Lung (tissue), 17 donors: ENCODE measurements at places on chromosomes 16 and 17. TPM values are rescaled to one million over a fixed set of nuclear protein-coding genes. Genes with fewer than 3 reads are reported as not detected.

GLP2R gene
- total RNA-seq: 1.6 TPM

- no peak for DNase-seq
- no peaks in the 10 kb centered on the region for H3K4me1 ChIP-seq
- H3K27ac ChIP-seq: no peak overlapping the region
- no peak overlapping the region for H3K4me3 ChIP-seq
These were observed 251.9 kb downstream of the PARN start for GRCh38 chr16:14378131-14378551.

OR1F1 gene
- total RNA-seq: not detected

DNA sequence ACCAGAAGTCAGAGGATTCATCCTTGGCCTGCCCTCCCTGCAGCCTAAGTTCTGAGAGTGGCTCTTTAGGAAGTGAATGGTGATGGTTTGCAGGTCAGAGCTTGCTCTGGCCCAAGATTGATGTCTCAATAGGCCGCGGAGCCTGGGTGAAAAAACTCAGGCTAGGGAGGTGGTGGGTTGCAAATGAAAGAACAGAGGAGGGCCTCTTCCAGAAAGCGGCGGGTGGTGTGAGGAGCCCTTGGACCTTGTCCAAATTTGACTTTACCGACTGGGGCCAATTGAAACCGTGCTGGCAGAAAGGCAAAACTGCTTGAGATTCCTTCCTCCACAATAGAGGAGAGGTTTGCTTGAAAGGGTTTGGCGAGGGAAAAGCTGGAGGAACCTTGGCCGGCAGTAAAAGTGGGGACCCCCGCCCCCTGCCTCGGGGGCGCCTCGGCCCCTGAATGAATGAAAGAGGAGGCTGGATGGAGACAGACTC lies 331.3 kb downstream of the SEC14L1 start:
- no peaks in the 10 kb centered on the region for H3K27me3 ChIP-seq
- peak overlapping the region; percentile 43 for H3K27ac ChIP-seq
- H3K4me1 ChIP-seq: peaks cover 50% of the 10 kb centered on the region
- no peak overlapping the region for H3K4me3 ChIP-seq
- DNase-seq: peak; percentile 94
- no peaks in the 10 kb centered on the region for H3K36me3 ChIP-seq

MSLN gene
- total RNA-seq: 155 TPM

DNA sequence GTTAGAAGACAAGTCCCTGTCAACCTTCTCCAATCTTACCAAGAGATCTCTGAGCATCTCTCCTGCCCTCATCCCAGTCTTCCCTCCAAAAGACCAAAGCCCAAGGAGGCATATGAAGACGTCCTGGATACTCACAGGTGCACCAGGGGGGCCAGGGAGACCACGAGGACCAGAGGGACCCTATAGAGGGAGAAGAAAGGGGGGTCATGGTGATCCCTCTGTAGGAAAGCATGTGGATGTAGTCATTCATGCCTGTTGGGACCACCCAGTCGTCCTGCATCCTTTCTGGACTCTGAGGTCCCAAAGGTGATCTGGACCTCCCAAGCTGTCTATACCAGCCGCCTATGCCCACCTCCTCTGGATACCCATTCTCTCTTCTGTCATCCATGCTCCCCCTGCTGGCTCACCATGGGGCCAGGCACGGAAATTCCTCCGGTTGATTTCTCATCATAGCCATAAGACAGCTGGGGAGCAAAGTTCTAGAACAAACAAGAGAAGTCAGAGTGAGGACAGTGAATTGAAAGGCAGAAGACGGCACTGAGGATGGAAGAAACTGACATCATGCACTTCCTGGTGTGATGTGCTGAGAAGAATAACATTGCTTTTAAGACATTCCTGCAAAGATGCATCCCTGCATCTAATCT lies 3.3 kb downstream of the COL1A1 start:
- peak; percentile 60 for DNase-seq
- peaks cover 56% of the 10 kb centered on the region for H3K36me3 ChIP-seq
- H3K4me3 ChIP-seq: no peak overlapping the region
- H3K27ac ChIP-seq: no peak overlapping the region
- peaks cover 16% of the 10 kb centered on the region for H3K4me1 ChIP-seq
- H3K27me3 ChIP-seq: no peaks in the 10 kb centered on the region

RPL26 gene
- 2,549 TPM for total RNA-seq

GAS2L2 gene
- total RNA-seq: 11.5 TPM

GRCh38 chr17:78572239-78573205 lies 4.7 kb downstream of the DNAH17 start:
- no peaks in the 10 kb centered on the region for H3K4me1 ChIP-seq
- H3K27ac ChIP-seq: no peak overlapping the region
- DNase-seq: no peak
- H3K36me3 ChIP-seq: no peaks in the 10 kb centered on the region
- no peak overlapping the region for H3K4me3 ChIP-seq

GRCh38 chr16:71769222-71769621 lies 39.4 kb downstream of the AP1G1 start:
- no peaks in the 10 kb centered on the region for H3K4me1 ChIP-seq
- no peak overlapping the region for H3K4me3 ChIP-seq

DNA sequence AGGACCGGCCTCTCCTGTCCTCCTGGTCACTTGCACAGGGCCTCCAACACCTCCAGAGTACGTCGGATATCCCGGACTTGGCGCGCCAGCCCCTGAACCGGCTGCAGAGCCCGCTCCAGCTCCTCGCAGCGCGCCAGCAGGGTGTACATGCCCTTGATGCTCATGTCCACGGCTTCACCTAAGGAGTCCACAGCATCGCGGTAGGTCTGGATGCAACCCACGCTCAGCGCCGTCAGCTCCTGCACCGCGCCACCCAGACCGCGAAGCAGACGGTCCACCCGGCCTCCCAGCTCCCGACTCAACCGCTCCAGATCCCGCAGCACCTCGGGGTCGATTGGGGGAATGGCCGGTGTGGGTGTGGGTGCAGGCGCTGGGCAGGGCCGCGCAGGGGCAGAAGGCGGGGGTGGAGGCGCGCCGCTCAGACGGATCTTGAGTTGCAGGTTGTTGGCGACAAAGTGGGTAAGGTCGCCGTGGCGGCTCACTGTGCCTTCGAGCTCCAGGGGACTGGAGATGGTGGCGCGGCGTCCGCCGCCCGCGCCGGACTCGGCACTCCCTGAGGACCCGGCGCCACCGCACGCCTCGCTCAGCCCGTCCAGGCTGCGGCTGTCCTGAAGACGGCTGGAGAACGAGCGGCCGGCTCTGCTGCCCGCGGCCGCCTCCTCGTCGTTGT lies 804 bp downstream of the BORCS6 start:
- peak overlapping the region; percentile 86 for H3K4me3 ChIP-seq
- no peaks in the 10 kb centered on the region for H3K27me3 ChIP-seq
- peaks cover 10% of the 10 kb centered on the region for H3K4me1 ChIP-seq
- no peaks in the 10 kb centered on the region for H3K36me3 ChIP-seq
- peak overlapping the region; percentile 96 for H3K27ac ChIP-seq

MAP2K6 gene
- 8.4 TPM for total RNA-seq

GRCh38 chr16:50627419-50627818 lies 53.7 kb downstream of the SNX20 start:
- H3K27ac ChIP-seq: no peak overlapping the region
- H3K4me3 ChIP-seq: no peak overlapping the region
- H3K4me1 ChIP-seq: no peaks in the 10 kb centered on the region
- no peaks in the 10 kb centered on the region for H3K27me3 ChIP-seq
- no peaks in the 10 kb centered on the region for H3K36me3 ChIP-seq

TMEM204 gene
- total RNA-seq: 49.2 TPM

DNA sequence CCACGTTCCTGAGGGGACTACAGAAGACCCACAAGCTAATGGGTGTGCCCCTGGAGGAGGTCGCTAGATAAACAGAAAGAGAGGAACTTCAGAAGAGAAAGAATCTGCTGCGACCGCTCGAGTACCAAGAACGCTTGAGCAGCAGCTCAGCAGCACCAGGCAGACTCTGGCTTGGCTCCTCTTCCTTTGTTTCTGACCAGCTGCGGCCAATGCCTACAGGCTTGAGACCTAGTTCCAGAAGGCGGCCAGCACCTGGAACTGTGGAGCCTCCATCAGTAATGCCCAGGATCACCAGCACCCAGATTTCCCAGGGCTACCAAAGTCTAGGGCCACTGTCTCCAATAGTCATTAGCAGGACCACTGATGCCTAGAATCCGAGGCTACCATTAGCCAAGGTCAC lies 26.0 kb upstream of the GOSR2 start:
- no peaks in the 10 kb centered on the region for H3K4me1 ChIP-seq
- no peak overlapping the region for H3K4me3 ChIP-seq
- no peaks in the 10 kb centered on the region for H3K27me3 ChIP-seq
- DNase-seq: no peak
- no peak overlapping the region for H3K27ac ChIP-seq

GRCh38 chr17:72404872-72405271 lies 284.1 kb downstream of the SOX9 start:
- no peak overlapping the region for H3K4me3 ChIP-seq
- no peak overlapping the region for H3K27ac ChIP-seq
- DNase-seq: no peak

- no peaks in the 10 kb centered on the region for H3K27me3 ChIP-seq
- H3K4me3 ChIP-seq: no peak within 1 kb of the TSS
- no peak for DNase-seq
These were observed at the start of gene HOXB6 for GRCh38 chr17:48604770-48605329. HOXB6 (minus strand) TSS chr17:48604986; CDS start chr17:48598150, 6,836 bp downstream.

DNA sequence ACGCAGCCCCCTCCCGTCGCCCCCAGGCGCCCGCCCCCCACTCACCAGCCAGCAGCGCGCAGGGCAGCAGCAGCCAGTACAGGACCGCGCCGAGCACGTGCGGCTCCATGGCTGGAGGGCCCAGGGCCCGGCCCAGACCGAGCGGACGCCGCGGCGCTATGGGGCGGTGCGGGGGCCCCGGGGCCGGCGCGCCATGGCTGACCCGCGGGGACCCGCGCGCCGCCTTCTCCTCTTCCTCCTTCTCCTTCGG lies 239 bp downstream of the PIEZO1 start:
- peak overlapping the region; percentile 81 for H3K4me3 ChIP-seq
- H3K4me1 ChIP-seq: peaks cover 2% of the 10 kb centered on the region
- no peaks in the 10 kb centered on the region for H3K27me3 ChIP-seq

- no peak for DNase-seq
- H3K27me3 ChIP-seq: no peaks in the 10 kb centered on the region
- no peak overlapping the region for H3K4me3 ChIP-seq
These were observed 13.1 kb upstream of the CTCF start for GRCh38 chr16:67549240-67549639.

KRTAP16-1 gene
- not detected for total RNA-seq

DNA sequence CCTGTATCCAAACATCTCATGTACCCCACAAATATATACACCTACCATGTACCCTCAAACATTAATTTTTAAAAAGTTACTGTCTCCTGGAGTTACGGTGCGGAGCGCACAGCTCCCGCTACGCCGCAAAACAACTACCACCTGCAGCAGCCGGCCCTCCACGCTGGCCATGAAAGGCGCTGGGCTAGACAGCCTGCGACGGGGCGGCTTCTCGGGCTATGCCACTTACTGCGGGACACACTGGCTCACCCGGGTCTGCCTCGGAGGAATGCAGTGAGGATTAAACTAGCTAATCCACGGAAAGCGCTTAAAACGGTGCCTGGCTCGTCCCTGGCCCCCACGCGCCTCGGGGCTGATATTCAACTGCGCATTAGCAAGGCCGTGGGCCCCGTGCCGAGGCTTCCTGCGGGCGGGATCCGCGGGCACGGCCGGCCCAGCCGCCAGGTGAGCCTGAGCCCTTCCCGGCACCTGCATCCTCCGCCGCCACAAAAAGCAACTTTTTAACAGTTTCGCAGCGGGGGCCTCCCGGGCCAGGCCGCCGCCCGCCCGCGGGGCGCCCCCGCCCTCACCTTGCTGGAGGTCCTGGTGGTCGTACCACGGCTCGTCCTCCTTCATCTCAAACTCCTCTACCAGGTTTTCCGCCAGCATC lies 633 bp downstream of the CDR2 start:
- peak overlapping the region; percentile 88 for H3K4me3 ChIP-seq
- peak; percentile 43 for DNase-seq
- H3K4me1 ChIP-seq: peaks cover 12% of the 10 kb centered on the region
- H3K27ac ChIP-seq: peak overlapping the region; percentile 72

- DNase-seq: no peak
- no peaks in the 10 kb centered on the region for H3K27me3 ChIP-seq
- no peaks in the 10 kb centered on the region for H3K36me3 ChIP-seq
These were observed 23.6 kb downstream of the CRISPLD2 start for GRCh38 chr16:84843149-84844048.

- no peaks in the 10 kb centered on the region for H3K36me3 ChIP-seq
- DNase-seq: no peak
- H3K4me1 ChIP-seq: no peaks in the 10 kb centered on the region
- H3K4me3 ChIP-seq: no peak overlapping the region
These were observed 485.7 kb downstream of the HS3ST4 start for GRCh38 chr16:26177438-26177837.

DNA sequence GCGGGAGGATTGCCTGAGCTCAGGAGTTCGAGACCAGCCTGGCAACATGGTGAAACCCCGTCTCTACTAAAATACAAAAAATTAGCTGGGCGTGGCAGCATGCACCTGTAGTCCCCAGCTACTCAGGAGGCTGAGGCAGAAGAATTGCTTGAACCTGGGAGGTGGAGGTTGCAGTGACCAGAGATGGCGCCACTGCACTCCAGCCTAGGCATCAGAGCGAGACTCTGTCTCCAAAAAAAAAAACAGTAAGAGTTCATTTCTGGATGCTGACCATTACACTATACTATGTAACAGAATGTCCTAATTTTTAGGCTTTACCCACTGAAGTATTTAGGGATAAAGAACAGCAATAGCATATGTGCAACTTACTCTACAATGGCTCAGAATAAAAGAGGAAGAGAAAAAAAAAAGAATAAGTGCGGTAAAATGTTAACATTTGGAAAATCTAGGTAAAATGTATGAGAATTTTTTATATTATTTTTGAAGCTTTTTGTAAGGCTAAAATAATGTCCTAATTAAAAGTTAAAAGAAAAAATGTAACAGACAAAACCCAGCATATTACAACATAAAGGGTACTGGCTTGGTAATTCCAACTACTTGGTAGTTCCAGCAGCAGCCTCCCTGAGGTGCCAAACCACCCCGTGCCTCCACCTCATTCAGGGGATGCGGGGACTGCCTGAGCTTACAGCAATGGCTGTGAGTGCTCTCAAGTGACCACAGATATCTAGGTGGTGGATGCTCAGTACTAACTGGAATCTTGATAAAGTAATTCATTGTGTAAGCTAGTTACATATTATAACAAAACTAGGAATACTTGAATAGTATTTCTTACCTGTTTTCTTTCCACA lies 10.9 kb downstream of the COPS3 start:
- peaks cover 32% of the 10 kb centered on the region for H3K36me3 ChIP-seq
- no peak overlapping the region for H3K27ac ChIP-seq
- H3K4me3 ChIP-seq: no peak overlapping the region
- H3K4me1 ChIP-seq: no peaks in the 10 kb centered on the region

C1QL1 gene
- 0.57 TPM for total RNA-seq
